ENCODE measurements at places on chromosomes 16 and 17.
A peak's percentile ranks its signal among the peaks of the same experiment; 100 is the strongest.

GRCh38 chr17:50056217-50056960 lies 479 bp downstream of the ITGA3 start:
- peak; percentile 85 for DNase-seq

DNA sequence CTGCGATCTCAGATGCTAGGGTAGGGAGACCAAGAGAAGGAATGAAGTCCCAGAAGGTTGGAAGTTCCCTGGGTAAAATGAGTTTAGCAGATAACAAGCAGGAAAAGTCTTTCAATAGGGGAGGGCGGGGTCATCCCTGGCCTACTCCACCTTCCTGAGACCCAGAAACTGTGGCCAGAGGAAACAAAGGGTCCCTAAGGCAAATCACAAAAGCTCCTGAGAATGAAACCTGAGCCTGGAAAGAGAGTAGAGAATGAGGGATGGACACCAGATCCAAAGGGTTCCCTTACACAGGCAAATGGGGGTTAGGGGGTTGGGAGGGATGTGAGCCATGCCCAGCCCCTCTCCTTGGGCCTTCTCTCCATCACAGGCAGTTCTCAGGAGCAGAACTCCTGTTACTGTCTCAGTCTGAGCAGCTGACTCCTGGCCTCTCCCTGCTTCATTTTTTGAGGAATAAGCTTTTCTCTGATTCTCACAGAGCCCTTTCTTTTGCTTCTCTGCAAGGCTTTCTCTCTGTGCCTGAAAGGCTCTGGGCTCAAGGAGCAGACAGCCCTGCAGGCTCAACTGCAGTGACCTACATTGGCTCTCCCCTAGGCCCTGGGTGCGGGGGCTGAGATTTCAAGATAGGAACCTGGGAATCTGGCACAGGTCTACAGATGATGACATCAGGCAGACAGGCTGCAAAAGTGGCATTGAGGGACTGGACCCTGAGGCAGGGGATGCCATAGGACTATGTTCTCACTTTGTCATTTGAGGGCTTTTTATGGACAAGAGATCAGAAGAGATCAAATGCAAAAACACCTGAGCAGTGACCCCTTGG lies 9.8 kb upstream of the NR1D1 start:
- peak; percentile 51 for DNase-seq

DNA sequence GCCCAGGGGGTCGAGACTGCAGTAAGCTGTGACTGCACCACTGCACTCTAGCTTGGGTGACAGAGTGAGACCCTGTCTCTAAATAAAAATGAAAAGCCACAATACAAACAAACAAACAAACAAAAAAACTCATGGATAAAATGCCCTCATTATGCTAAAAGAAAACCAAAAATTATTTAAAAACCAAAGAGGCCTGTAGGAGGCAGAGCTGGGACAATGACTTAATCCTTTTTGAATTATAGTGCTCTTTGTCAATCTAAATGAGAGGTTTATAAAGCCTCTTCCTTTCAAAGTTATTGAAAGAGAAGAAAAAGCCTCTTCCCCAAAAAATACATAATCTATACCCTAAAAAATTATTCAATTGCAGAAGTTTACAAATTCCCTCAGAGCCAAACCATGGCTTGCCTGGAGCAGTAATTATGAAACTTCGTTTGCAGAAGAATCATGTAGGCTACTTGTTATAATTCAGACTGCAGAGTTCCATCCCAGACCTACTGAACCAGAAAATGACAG lies 18.5 kb downstream of the CRLF3 start:
- no peak for DNase-seq

- no peak for DNase-seq
Measured at GRCh38 chr16:2816751-2817339, at the start of gene PRSS21. TSS of gene PRSS21 (plus strand) at chr16:2817237. CDS start at chr16:2817269, 32 bp downstream.

GRCh38 chr16:66395806-66396555 lies 29.5 kb downstream of the CDH5 start:
- no peak for DNase-seq

All from retina (tissue), 1 donor.